Effector CD8-positive, alpha-beta T cell (primary cell): ENCODE measurements at places on chromosomes 7 and 10.

GRCh38 chr10:97406064-97406463, 4.9 kb upstream of the RRP12 start:
- no peak for DNase-seq

DNA sequence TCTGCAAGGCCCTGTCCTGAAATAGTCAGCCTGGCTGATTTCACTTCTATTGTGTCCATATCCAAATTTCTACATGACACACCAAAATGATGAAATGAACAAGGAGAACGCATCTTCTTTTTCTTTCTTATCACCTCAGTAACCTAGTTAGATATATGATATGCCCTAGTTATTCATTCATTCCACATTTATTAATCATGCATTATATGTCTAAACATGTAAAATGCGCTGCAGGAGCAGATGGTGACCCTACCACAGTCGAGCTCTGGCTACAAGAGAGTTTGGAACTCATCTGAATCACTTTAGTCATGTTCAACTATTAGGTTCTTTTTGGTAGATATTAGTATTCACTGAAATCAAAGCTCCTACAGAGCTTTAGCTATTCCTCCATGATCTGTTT, 31.8 kb upstream of the VPS41 start:
- DNase-seq: no peak

- DNase-seq: no peak
Measured at GRCh38 chr7:49001610-49002033, 77.3 kb downstream of the CDC14C start.

DNA sequence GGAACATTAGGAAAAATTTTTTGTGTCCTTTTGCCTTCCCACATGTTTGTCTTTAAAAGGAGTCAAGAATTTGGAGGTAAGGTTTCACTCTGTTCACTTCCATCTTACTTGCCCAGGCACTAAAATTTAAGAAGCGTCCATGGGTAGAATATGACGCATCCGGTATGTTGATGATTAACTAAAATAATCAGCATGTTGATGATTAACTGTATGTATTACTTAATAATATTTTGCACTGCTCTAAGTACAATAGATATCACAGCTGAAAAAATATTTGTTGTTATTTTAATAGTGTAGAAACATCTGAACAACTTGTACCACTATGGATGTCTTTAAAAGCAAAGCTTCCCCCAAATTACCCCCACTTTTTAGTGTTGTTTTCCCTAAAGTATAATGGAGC, 11.5 kb downstream of the ANKRD22 start:
- DNase-seq: no peak

DNA sequence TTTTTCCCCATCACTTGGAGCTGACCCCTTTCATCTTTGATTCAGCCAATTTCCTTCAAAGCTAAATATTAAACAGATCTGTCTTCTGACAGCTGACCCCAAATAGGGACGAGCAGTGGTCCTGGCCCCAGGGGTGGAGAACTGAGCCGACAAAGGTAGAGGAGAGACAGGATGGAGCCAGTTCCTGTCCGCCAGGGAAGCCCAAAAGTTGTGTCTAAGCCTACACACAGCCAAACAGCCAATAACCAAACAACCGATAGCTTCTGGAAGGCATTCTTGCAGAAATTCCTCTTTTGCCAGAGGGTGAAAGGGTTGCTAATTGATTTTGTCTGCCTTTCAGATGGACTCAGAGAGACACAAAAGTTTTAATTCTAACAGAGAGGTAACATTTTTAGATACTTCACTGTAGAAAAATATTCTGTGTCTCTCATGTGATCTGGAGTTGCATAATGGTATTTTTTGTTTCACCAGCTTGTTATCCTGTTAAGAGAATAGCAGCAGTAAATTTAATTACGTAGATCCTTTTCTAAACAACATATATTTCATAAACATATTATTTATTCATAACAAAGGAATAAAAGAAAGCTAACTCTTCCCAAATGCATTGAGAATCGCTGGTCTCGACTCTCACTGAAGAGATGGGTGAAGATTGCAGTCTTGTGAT, 161.7 kb upstream of the LYZL1 start:
- no peak for DNase-seq

GRCh38 chr7:47888371-47889265, 59.6 kb downstream of the PKD1L1 start:
- no peak for DNase-seq

- DNase-seq: no peak
Measured at GRCh38 chr10:88920198-88920597, 32.4 kb downstream of the ACTA2 start.

- no peak for DNase-seq
Measured at GRCh38 chr7:150435390-150436073, 14.9 kb upstream of the GIMAP8 start.
